ENCODE measurements at places on chromosomes 7 and 10.

DNA sequence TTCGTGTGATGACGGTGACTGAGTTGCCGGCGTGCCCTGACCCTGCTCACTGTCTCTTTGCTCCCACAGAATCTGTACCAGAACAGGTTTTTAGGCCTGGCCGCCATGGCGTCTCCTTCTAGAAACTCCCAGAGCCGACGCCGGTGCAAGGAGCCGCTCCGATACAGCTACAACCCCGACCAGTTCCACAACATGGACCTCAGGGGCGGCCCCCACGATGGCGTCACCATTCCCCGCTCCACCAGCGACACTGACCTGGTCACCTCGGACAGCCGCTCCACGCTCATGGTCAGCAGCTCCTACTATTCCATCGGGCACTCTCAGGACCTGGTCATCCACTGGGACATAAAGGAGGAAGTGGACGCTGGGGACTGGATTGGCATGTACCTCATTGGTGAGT, 199.2 kb downstream of the HECW1 start:
- DNase-seq: no peak

DNA sequence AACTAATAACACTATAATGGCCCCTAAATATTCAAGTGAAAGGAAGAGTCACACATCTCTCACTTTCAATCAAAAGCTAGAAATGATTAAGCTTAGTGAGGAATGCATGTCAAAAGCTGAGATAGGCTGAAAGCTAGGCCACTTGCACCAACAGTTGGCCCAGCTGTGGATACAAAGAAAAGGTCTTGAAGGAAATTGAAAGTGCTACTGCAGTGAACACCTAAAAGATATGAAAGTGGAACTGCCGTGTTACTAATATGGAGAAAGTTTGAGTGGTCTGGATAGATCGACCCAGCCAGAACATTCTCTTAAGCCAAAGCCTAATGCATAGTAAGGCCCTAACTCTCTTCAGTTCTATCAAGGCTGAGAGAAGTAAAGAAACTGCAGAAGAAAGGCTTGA, 12.1 kb upstream of the SNX13 start:
- DNase-seq: no peak

DNA sequence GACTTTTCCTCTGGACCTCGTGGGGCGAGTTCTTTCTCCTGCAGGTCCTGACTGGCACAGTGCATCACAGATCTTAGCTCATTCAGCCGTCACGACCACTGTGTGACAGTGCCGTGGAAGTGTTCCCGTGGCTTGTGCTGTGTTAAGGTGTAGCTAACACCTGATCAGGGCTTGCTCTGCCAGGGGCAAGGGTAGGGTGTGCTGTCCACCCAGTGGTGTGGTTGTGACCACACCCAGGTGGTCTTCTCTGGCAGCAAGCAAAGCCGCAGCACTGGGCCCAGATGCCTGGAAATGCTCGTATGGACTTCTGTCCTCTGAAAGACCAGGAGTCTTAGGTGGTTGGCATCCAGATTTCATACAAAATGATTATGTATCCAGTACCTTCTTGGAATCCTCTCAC, 86.2 kb downstream of the GLRX3 start:
- no peak for DNase-seq

GRCh38 chr7:8085420-8085819, 116.8 kb downstream of the GLCCI1 start:
- no peak for DNase-seq

GRCh38 chr7:149355390-149356048, 93.5 kb downstream of the ZNF783 start:
- DNase-seq: peak; percentile 33

- no peak for DNase-seq
Observed at GRCh38 chr10:58797356-58797755, 284.7 kb downstream of the BICC1 start.

DNA sequence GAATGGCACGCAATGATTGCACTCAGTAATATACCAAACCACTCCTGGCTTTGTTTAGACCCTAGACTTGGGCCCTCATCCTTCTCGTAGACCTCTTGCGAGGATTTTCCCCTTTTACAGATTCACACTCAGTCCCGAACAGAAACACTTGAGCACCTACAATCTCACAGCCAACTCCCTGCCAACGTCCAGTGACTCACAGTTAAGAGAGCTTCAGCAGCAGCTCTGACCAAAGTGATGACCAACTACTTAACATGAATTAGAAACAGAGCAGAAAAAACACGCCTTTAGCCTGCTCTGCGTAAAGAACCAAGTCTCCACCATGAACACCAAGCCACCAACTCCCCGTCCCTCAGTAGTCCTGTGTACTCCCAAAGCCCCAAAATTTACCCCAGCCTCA, 2.2 kb downstream of the DNAJC30 start:
- DNase-seq: no peak

DNA sequence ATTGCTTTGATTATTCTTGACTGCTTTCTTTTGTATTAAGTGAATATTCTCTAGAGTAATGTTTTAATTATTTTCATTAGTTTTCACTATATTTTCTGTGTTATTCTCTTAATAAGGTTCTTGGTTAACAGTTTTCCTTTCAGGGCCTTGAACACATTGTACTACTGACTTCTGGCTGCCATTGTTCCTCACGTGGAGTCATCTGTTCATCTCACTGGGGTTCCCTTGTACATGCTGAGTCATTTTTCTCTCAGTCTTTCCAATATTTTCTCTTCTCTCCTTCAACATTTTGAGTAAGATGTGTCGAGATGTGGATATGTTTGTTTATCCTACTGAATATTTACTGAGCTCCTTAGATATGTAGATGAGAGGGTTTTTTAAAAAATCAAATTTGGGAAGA, 400.7 kb downstream of the TCERG1L start:
- no peak for DNase-seq

DNA sequence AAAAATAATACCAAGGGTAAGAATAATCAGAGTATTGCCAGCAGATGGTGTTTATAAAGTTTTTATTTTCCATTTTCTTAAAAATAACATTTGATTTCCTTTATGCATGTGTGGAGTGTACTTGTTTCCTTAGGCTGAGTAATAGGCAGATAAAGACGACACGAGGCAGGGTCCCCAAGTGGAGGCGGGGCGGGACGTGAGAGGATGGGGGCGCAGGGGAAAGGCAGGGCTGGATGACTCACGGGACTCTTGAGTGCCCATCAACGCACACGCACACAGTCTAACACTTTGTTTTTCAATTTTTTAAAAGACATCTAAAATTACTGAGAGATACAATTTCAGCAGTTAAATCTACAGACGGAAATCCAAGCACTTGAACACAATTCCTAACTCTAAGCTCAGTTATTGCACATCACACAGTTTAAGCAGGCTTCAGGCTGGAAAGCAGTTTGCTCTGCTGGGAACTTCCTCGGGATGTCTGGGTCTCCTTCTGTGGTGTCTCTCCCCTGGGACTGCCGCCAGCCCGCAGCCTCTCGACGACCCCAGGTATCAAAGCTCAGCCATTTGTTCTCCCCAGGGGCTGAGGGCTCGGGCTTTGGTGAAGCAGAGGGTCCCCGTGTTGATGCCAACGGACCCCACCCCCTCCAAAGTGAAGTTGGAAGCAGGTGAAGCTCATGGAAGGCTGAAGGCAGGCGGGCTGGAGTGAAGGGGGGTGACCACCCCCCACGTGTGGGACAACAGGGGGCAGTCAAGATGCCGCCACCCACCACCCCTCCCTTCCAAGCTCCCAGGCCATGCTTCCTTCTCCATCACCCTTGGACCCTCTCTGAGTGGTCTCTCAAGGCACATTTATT, 29.1 kb downstream of the SPOCK2 start:
- no peak for DNase-seq

DNA sequence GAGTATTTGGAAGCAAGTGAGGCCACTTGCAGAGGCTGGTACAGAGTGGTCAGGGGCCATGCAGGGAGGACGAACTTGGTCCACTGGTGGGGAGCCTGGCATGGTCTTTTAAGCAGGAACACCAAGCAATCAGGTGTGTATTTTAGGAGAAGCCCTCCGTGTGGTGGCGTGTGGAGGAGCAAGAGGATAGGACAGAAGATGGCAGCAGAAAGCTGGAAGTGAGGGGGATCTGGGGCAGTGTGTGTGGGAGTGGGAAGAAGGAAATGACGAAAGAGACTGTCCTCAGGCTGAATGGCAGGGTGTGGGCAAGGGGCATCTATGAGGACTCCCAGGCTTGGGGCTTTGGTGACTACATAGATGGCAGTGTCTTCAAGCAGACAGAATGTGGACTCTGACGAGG, 51.2 kb downstream of the TEX36 start:
- DNase-seq: no peak

- DNase-seq: no peak
Observed at GRCh38 chr10:56653289-56653688, 292.2 kb upstream of the ZWINT start.

DNA sequence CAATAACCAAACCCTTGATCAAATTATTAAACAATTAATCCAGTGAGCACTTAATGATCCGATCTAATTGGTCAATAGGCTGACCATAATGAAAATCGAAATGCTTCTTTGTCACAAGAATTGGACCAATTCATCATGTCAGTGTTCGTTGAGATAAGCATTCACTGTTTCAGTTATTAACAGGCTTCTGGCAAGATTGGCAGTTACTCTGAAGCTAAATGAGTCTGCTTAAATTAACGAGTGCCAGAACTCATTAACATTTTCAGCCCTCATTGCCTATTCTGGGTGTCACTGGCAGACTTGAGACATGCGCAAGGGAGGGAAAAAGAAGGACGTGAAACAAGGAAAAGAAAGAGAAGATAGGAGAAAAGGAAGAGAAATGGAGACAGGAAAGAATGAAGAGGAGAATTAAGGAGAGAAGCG, 30.7 kb upstream of the SLC26A3 start:
- no peak for DNase-seq

DNA sequence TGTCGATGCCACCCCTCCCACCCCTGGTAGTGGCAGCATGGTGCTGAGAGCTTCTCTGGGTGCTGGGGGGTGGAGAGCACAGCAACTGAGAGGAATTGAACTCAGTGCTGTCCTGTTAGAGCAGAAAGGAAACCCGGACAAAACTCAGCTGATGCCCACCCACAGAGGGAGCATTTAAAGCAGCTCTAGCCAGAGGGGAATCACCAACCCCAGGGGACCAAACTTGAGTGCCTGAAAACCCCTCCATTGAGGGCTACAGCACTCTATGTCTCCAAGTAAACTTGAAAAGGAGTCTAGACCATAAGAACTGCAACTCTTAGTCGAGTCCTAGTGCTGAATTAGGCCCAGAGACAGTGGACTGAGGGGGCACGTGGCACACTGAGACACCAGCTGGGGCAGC, 16.8 kb upstream of the FOXI2 start:
- no peak for DNase-seq

GRCh38 chr10:28810057-28810870, 132.9 kb downstream of the BAMBI start:
- DNase-seq: no peak

- DNase-seq: peak; percentile 80
Observed at GRCh38 chr7:158077934-158078910, 509.4 kb downstream of the PTPRN2 start.

DNA sequence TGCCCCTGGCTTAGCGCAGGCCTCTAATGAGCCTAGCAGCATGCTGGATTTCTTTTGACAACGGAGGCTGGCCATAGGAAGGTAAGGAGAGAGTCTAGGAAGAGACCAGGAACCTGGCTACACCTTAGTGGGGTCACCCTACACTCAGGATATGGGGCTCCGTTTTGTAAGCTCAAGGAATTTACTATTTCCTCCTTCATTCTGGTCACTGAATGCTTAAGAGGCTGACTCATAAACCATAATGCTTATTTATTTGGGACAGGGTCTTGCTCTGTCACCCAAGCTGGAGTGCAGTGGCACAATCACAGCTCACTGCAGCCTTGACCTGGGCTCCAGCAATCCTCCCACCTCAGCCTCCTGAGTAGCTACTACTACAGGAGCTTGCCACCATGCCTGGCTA, 38.4 kb downstream of the CARD11 start:
- no peak for DNase-seq

DNA sequence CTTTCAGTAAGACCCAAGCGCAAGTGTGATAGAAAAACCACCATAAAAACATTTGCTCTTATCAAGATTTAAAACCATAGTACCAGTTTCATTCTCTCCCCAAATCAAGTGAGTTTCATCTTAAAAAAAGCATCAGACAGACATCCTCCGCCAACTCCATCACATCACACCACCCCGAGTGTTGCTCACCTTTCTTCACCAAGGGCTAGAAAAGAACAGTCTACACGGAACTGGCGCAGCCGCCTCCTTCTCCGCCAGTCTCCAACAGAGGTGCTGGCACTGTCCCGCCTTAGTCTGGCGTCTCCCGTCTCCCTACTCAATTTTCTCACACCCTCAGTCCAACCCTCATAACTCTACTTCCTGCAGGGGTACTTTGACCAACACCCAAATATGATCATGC, 46.9 kb upstream of the WIPI2 start:
- no peak for DNase-seq

GRCh38 chr10:62333988-62334682, 40.0 kb upstream of the ZNF365 start:
- DNase-seq: no peak

DNA sequence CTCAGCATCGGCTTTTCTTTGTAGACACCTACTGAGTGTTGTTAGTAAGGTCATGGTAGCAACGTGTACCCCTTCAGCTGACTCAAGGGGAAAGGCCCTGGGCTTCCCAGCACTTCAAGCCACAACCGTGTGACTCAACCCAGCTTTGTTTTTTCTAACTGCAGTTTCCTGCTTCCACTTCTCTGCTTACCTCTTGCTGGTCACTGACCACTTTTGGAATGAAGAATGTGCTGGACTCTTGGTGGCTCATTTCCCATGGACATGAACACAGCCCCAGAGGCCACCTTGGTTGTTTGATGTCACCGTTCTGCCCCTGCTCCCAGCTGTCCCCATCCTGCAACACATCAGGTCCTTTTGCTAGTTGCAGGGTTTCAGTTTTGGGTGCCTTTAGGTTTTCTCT, 69.5 kb upstream of the ZNF438 start:
- no peak for DNase-seq

DNA sequence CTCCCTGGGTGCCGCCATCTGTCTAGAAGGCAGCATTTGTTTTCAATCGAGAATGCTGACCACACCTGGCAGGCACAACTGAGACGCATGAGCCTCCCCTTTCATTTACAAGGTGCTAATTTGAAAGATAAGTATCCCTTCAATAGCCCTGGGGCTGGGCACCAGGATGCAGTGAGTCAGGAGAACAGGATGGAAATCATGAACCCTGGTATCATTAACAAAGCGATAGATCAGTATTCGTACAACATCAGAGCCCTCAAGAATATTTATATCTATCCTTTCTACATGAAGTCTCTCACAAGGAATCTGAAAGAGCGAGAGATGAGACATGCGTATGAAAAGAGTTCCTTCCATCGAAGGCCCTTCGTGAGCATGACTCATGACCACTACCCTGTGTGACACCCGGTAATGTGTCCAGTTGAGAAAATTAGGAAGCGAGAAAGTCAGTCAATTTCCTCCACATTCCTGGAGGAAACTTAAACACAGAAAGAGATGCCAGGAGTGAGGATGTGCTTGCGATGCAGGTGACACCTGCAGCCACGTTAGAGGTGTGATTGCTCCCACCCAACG, 123.1 kb upstream of the PITRM1 start:
- no peak for DNase-seq

DNA sequence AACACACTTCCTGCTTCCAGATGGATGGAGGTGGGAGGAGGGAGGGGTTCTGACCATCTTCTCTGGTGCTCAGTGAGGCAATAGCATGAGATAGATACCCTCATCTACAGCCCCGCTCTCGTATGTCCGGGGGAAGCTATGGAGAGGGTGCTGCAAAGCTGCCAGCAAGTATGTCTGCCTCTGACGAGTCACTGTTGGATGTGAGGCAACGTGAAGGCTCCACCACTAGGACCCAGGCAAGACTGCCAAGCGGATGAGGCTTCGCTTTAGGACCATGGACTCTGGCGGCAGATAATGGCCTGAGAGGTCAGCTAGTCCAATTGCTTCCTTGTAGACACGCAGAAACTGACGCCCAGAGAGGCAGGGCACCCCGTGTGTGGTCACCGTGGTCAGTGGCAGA, 601.6 kb downstream of the PTPRN2 start:
- DNase-seq: no peak
